Esophagus squamous epithelium (tissue), 5 donors: ENCODE measurements at places on chromosomes 6 and 20.

- no peak for DNase-seq
Measured at GRCh38 chr6:37956711-37957275, 137.3 kb downstream of the ZFAND3 start.

DNA sequence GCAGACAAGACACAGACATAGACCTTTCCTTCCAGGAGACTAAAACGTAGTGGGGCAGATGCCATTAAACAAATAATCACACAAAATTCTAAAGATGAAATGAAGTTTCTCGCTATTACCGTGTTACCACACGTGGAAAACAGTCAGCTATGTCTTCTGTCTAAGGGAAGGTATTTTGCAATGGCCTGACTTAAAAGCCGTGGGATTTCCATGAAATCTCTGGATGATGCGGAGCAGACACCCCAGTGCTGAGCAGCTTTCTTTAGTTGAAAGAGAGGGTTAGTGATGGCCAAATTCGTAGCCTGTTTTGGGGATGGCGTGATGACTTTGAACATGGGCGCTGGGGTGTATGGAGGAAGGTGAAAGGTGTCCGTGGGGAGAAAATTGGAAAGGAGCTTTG lies 281.8 kb downstream of the NRN1 start:
- no peak for DNase-seq

DNA sequence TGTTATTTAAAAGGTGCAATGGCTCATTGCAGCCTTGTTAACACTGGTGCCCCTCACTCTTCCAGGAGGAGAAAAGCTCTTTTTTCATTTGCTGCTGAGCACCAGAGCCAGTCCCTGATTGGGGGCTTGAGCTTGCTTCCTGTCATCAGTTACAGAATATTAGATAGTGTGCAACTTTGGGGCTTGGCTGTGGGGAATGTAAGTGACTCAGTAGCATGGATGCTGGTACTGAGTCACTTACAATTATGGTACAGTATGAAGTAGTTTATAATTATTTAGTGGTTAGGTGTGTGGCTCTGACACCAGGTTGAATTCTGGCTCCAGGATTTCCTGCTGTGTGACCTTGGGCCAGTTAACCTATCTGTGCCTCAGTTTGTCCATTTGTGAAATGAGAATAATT lies 37.6 kb downstream of the ANKS1A start:
- no peak for DNase-seq

GRCh38 chr6:35850208-35850607 lies 45.1 kb downstream of the LHFPL5 start:
- no peak for DNase-seq

GRCh38 chr6:5670811-5671561 lies 335.7 kb downstream of the NRN1 start:
- no peak for DNase-seq

- no peak for DNase-seq
Measured at GRCh38 chr20:37885593-37886503, 17.1 kb upstream of the VSTM2L start.

DNA sequence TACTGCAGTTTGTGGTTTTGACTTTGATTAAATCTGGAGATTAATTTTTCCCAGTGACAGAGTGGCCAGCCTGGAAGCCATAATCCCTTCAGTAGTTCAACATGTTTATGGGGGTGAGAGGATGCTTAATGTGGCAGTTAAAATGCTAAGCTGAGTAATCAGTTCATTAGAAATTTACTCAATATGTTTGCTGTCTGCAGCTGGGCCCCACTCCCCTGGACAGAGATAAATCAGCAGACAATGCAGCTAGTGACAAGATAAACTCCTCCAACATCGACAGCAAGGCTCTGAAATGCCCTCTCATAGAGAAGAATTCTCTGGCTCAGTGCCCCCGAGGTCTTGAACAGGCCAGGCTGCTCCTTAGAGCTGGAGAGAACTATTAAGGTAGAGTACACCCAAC lies 101.9 kb downstream of the LRFN2 start:
- DNase-seq: no peak

DNA sequence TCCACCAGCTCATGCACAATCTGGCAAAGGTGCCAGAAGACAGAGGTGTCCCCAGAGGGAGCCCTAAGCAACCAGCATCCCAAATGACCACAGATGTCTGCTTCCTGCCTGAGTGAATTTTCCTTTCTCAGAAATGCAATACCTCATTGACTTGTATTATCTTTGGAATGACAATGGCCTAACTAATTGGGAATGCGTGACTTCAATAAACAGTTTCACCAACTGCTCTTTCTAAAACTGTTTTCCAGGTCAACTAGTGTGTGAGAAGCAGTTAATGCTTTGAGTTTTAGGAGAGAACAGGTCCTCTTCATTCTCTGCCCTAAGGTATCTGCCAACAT lies 108.9 kb upstream of the SNX9 start:
- no peak for DNase-seq

DNA sequence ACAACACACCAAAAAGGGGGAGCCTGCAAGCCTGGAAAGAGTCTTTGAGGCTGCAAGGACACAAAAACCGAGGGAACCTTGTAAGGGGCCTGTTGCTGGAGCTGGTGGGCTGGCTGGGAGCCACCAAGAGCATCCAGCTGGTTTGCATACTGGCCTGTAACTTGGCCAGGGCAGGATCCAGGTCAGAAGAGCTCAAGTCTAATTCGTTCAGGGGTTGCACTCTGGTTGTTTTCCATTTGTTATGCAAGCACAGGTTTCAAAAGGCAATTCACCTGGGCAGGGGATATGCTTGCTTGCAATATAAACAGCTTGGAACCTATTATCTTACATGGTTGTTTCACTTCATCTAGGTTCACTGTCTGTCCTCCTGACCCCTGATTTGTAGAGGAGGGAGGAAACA lies 98.3 kb upstream of the GCM1 start:
- no peak for DNase-seq

GRCh38 chr6:154458565-154459470 lies 51.7 kb downstream of the CNKSR3 start:
- DNase-seq: no peak

GRCh38 chr6:45715508-45715803 lies 300.2 kb downstream of the CLIC5 start:
- no peak for DNase-seq

- DNase-seq: no peak
Measured at GRCh38 chr6:90350689-90351554, 54.3 kb upstream of the BACH2 start.

DNA sequence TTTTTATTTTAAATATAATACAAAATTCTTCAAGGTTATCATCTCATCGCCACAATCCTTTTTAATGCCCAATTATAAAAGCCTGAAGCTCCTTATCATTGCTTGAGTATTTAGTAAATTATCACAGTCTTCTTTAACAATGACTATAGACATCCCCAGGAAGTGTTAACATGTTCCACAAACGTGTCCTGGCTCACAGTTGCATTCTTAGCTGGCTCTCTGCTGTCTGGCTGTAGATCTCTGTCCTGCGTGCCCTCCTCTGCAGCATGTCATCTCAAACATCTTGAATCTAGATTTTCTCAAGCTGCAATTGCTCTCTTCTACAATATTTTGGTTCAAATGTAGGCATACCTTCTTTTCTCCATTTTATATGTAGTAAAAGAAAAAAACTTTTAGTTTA lies 885.2 kb downstream of the EPHA7 start:
- DNase-seq: no peak
